ENCODE measurements at places on chromosomes 6 and 20.

DNA sequence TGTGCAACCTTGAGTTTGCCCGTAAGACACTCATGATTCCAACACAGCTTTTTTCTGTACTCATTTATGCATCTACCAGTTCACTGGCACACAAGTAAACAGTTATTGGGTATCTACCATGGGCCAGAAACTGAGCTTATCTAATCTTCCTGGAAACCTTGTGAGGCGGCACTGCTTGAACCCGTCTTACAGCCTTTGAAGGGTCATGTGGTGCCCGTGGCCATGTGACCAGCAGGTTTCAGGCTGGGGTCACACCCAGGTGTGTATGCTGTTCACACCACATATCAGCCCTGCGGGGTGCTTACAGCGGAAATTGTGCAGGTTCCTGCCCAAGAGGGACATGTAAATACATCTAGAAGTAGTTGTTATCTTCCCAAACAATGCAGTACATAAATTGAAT, 6.1 kb downstream of the THBD start:
- DNase-seq = no peak

DNA sequence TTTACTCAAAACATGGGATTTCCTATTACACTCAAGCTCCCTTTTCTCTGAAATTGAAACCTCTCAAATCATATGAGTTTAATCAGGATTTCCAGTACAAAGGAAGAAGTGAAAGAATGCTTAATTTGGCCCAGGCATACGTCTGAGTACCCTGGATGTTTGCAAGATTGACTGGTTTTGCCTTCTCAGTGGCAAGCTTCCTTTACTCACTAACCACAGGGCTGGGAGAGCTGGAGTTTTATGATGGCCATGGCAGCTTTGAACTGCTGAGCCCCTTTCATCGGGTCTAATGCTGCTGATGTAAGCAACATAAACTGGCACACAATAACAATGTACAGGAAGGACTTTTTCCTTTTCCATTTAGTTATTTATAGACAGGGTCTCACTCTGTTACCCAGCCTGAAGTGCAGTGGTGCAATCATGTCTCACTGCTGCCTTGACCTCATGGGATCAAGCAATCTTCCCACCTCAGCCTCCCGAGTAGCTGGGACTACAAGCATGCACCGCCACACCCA, 194.8 kb downstream of the SLC35F1 start:
- DNase-seq = no peak

DNA sequence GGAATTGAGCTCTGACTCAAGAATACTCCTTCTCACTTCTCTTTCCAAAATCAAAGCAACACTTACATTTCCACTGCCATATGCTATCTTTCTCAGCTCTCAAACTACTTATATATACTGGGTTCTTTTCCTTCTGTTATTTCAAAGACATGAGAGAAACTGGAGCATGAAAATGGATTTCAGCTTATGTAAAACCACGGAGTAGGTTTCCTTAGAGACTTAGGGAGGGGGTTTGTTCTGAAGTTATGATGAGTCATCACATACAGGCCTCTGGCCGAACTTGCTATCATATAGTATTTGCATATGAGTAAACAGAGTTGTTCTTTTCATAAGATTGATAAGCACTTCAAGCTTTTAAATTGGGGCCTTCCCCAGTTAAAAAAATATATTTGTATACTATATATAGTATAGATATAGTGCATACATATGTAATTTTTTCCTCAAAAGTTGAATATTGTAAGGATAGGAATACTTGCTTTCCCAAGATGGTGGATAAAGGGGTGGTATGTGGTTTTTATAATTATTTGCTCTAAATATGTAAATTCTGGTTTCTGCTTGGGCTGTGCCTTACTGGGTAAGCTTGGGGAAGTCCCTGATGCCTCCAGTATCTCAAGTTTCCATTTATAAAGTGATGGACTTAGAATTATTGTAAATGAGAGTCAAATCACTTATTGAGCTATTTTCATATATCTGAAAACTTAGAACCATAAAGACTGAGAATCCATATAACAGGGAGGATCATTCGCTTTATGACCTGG, 273.9 kb downstream of the RFPL4B start:
- no peak for DNase-seq

GRCh38 chr6:131379948-131380347, 193.1 kb upstream of the ARG1 start:
- DNase-seq = no peak

DNA sequence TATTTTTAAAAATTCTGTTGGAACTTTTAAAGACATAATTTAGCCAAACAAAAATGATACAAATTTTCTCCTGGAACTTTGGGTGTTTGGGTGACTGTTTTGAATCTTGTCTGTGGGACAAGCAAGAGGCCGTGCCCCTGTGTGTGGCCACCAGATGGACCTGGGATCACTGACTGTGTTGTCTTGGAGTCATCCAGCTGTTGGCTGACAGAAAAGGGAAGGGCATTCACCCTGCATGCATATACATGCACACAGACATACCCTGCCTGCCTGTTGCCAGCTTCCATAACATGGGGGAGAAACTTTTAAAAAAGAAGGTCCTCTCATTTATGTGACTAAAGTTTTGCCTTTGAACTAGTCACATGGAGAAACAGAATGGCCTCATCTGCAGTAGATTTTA, 72.7 kb downstream of the BLOC1S5 start:
- no peak for DNase-seq

- no peak for DNase-seq
These were observed 65.3 kb upstream of the VGLL2 start for GRCh38 chr6:117200067-117200466.

- peak; percentile 21 for DNase-seq
These were observed 1382.8 kb upstream of the DEFB115 start for GRCh38 chr20:29874476-29875202.

DNA sequence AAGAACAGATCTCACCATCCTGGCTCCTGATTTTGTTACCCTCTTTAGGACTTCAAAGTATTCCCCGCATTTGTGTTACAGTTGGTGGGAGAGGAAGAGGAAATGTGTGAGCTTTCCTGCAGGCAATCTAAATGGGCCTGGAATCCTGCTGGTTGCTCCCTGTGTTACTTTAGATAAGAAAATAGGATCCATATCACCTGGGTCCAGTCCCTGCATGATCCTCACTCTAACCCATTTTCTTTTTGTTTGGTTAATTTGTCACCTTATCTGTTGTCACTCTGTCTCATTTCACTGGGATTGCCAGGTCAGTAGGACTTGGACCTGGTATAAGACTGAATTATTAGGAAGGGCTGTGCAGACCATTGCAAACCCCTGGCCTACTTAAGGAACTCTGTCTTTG, 175.9 kb upstream of the GJE1 start:
- DNase-seq = no peak

DNA sequence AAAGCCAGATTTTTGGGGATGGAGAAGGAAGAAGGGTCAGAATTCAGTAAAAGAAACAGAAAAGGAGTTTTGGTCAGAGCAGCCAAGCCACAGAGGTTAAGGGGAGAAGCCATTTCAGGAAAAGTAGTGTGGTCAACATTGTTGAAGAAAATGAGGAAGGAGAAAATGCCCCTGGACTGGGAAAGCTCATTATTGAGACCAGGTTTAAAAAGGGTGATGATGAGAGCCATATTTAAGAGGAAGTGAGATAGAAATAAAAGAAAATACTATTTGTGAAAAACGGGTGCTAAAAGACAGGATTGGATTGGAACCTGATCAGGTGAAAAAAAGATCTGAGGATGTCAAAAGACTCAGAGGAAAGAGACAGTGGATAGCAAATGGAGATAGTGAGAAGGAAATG, 75.8 kb downstream of the CEP162 start:
- DNase-seq = no peak

Data from D341Med (cell line).